Fibroblast of upper back skin (primary cell): ENCODE measurements at places on chromosomes 7 and 10.
A peak's percentile ranks its signal among the peaks of the same experiment; 100 is the strongest.

GRCh38 chr7:22712999-22713398, 14.0 kb upstream of the IL6 start:
- no peak for DNase-seq

DNA sequence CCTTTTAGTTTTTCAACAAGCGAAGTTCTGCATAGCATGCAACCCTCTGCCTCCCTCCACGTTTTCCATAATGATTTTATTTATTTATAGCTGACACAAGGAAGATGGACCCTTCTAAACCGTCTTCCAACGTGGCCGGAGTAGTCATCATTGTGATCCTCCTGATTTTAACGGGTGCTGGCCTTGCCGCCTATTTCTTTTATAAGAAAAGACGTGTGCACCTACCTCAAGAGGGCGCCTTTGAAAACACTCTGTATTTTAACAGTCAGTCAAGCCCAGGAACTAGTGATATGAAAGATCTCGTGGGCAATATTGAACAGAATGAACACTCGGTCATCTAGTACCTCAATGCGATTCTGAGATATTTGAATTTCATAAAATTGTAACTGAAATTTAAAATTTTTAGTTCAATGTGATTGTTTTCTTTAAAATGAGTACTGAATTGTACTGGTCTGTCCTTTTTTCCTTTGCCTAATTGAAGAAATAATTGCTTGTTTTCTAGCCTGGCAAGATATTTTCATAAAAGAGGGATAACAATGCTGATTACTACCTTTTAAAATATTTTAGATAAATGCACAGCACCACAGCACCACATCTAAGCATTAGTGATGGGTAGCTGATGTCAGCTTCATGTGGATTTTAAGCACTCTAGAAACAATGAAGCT, 41.5 kb upstream of the SLC39A12 start:
- peak; percentile 65 for DNase-seq

GRCh38 chr7:1241603-1242255, 9.1 kb downstream of the UNCX start:
- no peak for DNase-seq

- peak; percentile 95 for DNase-seq
Measured at GRCh38 chr10:100006243-100006886, 3.4 kb downstream of the DNMBP start.

DNA sequence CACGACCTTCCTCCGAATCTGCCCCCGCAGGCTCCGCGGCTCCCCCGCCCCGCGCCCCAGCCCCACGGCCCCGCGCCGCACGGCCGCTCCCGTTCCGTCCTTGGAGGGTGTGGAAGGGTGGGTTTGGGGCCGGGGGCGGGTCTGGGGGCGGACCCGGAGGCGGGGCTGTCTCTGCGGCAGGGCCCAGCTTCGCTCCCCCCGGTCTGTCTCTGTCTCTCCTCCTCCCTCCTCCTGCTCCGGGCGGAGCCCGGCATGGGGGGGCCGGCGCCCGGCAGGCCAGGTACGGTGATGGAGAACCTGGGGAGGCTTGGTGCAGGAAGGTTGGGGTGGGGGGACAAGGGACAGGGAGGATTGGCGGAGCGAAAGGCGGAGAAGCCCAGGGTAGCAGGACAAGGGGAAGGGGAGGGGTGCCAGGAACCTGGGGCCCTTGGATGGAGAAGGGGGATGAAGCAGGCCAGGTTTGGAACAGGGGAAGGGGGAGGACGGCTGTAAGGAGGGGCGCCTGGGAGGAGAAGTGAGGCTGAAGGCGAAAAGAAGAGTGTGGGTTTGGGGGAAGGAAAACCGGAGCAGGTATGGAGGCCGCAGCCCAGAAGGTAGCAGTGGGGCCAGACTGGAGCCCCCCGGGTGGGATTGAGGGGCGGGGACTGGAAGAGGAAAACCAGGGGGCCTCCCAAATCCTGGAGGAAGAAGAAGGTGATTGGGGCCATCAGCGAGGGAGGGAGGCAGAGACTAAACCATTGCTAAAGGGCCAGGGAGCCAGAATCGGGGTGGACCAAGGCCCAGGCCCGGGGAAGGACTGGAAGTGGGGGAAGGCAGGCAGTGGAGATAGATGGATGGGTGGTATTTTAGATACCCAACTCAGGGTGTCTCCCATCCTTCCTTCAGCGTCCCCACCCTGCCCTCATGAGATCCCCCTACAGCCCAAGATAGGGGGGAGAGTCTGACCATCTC, at the start of gene NYAP1:
TSS of gene NYAP1 (plus strand) at position 206 of the 951 bp plus-strand sequence. CDS start 1,385 bp downstream, outside the sequence.
- peak; percentile 59 for DNase-seq

- no peak for DNase-seq
Measured at GRCh38 chr7:102469972-102470825, 5.4 kb downstream of the LRWD1 start.

DNA sequence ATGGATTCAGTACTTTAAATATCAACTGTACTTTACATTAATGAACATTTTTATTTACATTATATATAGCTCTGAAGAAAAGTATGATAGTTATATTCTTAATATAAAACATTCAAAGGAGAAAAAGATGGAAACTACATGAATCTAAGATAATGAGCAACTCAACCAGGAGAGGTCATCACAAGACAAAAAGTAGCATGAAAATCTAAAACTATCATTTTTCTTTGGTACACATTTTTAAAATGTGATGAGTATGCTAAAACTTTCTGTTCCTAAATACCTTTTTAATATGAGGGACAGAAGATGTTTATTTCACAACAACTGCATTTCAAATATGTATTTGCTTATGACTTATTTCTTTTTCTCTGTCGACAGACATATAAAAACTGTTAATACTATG, 2.4 kb downstream of the CNTNAP2 start:
- DNase-seq: no peak

GRCh38 chr7:148289630-148290029, 300.9 kb upstream of the C7orf33 start:
- DNase-seq: no peak

DNA sequence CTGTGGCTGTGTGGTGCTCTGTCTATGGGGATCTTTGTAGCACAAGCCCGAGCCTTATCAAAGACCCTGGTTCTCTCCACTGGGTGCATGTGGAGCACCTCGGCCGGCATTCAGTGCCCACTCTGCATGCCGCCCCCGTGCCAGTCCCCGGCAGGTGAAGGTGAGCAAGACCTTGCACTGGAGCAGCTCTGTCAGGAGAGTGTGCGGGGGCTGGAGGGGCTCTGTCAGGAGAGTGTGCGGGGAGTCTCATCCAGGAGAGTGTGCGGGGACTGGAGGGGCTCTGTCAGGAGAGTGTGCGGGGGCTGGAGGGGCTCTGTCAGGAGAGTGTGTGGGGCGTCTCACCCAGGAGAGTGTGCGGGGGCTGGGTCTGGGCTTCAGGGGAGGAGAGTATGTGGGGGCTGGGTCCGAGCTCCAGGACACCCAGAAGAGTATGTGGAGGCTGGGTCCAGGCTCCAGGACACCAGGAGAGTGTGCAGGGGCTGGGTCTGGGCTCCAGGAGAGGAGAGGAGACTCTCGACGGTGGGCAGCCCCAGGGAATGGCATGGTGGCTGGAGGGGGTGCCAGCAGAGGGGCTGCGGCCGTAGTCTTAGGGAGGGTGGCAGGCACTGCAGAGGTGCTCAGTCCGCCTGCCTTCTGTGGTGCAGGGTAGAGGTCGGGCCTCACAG, 40.8 kb downstream of the INPP5A start:
- no peak for DNase-seq

- DNase-seq: no peak
Measured at GRCh38 chr10:6704896-6705295, 124.8 kb upstream of the PRKCQ start.
